ENCODE measurements at places on chromosomes 4 and X.
A peak's percentile ranks its signal among the peaks of the same experiment; 100 is the strongest.

DNA sequence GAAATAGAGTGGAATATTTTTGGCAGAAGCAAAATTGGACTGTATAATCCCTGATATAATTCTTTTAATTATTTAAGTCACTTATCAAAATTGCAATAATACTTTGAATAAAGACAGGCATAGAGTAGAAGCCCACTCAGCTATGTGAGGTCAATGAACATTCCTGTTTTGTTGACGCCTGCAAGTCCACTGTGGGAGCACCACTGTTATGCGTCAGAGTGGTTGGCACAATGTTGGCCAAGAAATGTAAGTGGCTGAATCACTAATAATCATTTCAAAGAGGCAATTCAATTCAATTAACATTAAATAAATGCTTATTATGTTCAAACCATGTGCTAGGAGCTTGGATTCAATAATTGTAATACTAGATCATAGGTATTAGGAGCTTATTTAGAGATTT lies 221.0 kb downstream of the SPCS3 start:
- DNase-seq, result no peak

- DNase-seq, result no peak
Measured at GRCh38 chrX:115023139-115023538, 5.7 kb upstream of the IL13RA2 start.

DNA sequence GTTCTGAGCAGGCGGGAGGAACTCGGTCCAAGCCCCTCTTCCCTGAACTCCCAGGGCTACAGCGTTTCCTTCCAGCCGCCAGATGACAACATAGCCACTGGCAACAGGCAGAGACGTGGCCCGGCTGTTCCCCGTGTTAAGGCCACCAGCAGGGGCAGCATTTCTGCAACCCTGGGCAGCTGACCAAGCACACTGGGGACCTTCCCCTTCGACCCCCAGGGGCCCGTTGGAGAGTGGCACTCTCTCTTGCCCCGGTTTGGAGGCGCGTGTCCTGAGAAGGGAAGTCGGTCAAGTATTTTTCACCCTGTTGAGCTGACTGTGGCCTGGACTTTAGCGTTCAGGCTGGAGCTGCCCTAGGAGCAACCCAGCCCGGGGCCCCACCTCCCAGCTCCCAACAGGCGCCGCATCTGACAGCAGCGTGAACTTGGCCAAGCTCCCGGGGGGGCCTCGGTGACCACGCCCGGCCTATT lies 37.6 kb downstream of the ZBTB49 start:
- DNase-seq, result no peak

DNA sequence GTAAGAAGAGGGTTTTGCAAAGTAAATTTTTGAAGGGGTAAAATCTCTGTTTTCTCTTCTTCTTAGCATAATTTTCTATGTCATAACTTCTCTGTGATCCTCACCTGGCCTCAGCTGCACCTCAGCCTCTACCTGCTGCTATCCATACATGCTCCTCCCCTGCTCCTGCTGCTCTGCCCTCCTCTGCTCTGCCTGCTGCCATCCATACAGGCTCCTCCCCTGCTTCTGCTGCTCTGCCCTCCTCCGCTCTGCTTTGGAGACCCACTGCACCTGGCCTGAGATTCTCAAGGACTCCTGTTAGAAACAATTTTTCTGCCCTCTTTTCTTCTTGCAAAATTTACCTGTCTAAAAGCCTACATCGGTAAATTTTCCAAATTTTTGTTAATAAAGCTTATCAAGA lies 388.6 kb upstream of the PITX2 start:
- no peak for DNase-seq

GRCh38 chr4:182873726-182874125 lies 43.5 kb downstream of the DCTD start:
- DNase-seq, result no peak

- no peak for DNase-seq
Measured at GRCh38 chr4:53128706-53129357, 237.0 kb downstream of the SCFD2 start.

GRCh38 chr4:123399627-123400358 lies 3.2 kb downstream of the SPRY1 start:
- DNase-seq, result no peak

DNA sequence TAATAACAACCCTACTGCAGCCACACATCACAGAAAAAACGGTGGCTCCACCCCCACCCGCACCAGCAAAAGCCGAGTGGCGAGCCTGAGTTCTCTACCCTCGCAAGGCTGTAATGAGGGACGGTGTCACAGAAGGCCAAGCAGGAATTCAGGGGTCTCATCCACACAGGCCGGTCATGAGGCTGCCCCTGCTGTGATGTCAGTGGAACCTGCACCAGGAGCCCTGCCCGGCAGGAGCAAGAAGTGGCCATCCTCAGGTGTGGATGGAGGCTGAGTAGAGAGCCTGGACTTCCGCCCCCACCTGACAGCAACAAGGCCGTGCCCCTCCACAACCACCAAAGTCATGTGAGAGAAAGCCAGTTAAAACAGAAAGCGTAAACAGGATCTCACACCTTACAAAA lies 20.6 kb downstream of the LYAR start:
- peak; percentile 28 for DNase-seq

All from activated T-helper 1 cell treated with anti-CD3 and anti-CD28 coated beads, Interleukin-2, amount 50 U/mL, for 16 hours (primary cell).